ENCODE measurements at places on chromosomes 4 and X. TPM values are rescaled to one million over a fixed set of nuclear protein-coding genes. Genes with fewer than 3 reads are reported as not detected.

The PPP1R3F gene
- total RNA-seq = 19.5 TPM

The PCDH18 gene
- total RNA-seq = 6.2 TPM

The CLNK gene
- not detected for total RNA-seq

The KCTD8 gene
- total RNA-seq = 0.19 TPM

The ATP6AP2 gene
- total RNA-seq = 43.5 TPM

DNA sequence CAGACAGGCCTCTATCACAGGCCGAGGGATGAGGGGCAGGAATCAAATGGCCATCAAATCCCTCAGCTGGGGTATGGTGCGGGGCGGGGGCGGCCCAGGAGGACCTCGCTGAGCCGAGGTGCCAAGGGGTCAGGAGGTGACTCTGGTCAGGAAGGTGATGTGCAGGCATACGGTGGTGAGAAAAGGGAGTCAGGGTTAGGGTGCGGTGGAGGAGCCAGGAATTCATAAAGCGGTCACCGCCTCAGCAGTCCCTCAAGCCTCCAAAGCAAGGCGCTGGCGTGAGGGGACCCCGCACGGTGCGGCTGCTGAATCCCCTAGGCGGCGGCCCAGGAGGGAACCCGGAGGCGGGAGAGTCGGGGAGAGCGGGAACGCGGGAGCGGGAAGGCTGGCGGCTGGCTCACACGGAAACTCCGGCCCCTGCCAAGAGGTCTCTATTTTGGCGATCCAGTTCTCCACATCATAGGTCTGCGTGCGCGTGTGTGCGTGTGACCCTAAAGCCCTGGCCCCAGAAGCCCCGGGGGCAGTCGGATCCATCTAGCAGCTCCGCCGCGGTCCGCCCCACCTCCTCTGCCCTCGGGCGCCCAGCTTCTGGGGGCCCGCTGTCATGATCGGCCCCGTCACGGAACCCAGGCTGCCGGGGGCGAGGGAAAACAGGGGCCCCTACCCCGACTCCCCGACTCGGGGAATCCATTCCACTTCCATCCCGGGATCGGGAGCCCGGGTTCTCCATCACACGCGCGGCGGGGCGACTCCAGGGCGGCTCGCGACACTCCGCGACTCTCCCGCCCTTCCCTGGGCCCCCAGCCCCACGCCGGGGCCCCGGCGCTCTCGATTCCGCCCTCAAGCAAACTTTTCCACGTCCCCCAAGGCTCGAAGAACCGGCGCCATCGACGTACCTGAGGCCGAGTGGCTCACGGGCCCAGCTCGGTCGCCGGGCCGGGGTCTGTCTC lies 593 bp downstream of the ELF4 start:
- DNase-seq = no peak

- DNase-seq = no peak
Observed at GRCh38 chr4:61522312-61522711, 322.2 kb downstream of the ADGRL3 start.

- DNase-seq = no peak
Observed at GRCh38 chr4:4869731-4870571, 10.5 kb downstream of the MSX1 start.

GRCh38 chr4:76087007-76087769 lies 12.7 kb downstream of the ART3 start:
- DNase-seq = no peak

- no peak for DNase-seq
Observed at GRCh38 chr4:157591245-157591644, 370.7 kb downstream of the GRIA2 start.

DNA sequence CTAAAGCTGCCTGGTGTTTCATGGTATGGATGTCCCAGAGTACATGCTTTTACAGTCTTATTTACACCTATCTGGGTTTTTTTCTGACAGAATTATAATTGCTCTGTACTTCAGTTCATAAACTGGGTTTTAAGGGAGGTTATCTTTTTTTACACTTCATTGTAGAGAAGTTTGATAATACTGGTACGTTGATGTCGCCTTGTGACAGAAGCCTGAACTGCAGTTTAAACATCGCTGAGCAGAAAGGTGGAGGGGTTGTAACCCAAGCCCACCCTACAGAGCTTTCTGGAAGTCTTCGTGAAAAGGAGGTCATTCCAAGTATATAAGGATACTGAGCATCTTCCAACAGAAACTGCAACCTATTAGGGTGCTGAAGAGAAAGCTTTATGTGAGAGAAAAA lies 46.4 kb downstream of the BEX1 start:
- no peak for DNase-seq

GRCh38 chrX:46587753-46588171 lies 14.2 kb downstream of the CHST7 start:
- no peak for DNase-seq

- no peak for DNase-seq
Observed at GRCh38 chr4:172989984-172990820, 178.4 kb upstream of the GALNT7 start.

GRCh38 chrX:144819406-144819805 lies 427.9 kb upstream of the SPANXN1 start:
- no peak for DNase-seq

DNA sequence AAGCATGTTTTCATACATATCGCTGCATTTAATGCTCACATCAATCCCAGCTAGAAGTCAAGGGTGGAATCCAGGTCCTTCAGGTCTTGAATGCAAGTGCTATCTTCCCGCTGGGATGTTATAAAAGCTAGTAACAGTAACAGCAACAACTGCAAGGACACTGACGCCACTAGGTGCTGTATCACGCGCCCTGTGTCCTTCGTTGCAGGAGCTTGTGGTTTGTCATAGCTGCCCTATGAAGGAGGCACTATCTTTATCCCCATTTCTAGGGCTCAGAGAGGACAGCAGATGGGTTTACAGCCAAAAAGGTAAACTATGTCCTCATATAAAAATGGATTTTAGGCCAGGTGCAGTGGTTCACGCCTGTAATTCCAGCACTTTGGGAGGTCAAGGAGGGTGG lies 202.9 kb downstream of the NSUN7 start:
- no peak for DNase-seq

GRCh38 chr4:7060346-7061150 lies 7.3 kb downstream of the GRPEL1 start:
- no peak for DNase-seq

GRCh38 chr4:20159516-20159915 lies 92.2 kb upstream of the SLIT2 start:
- DNase-seq = no peak

- no peak for DNase-seq
Observed at GRCh38 chr4:91035276-91035675, 908.1 kb downstream of the CCSER1 start.

GRCh38 chr4:85187106-85187505 lies 220.6 kb upstream of the WDFY3 start:
- DNase-seq = no peak

GRCh38 chrX:147646949-147647723 lies 264.6 kb upstream of the FMR1 start:
- no peak for DNase-seq

- no peak for DNase-seq
Observed at GRCh38 chr4:55032179-55032578, 93.2 kb downstream of the KDR start.

- DNase-seq = no peak
Observed at GRCh38 chr4:167642250-167642649, 408.0 kb upstream of the SPOCK3 start.

DNA sequence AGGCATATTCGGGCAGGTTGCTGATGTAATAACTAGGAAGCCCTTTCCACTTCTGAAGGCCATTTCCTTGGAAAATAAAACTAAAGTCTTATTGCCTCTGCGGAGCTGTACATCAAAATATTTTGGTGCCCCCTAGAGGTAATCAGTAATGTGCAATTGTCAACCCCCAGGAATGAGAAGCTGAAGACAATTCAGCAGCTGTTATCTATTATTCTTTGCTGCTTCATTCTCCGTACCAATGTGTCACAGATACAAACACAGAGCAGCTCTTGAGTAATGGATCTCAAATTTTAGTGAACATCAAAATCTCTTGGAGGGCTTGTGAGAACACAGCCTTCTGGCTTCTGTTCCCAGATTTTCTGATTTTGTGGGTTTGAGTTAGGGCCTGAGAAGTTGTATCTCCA lies 3.5 kb upstream of the SLIT2 start:
- DNase-seq = no peak

- no peak for DNase-seq
Observed at GRCh38 chrX:53831662-53832635, 145.4 kb upstream of the HUWE1 start.

DNA sequence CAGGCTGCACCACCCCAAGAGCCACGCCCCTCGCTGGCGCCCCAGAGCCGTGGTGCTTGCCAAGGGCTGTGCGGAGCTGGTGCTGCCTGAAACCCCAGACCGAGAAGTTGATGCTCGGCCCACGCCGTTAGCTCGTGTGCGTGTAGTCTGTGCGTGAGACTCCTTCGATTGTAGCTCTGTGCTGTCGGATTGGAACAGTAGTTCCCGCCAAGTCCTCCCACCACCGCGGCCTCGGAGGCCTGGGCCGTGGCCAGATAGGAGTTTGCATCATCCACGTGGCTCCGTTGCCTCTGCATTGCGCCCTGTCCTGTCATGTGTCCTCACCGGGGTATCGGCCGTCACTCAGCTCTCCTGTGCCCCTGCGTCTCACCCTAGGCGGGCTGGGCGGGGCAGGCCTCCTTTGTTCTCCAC lies 24.2 kb downstream of the TNIP2 start:
- DNase-seq = no peak

DNA sequence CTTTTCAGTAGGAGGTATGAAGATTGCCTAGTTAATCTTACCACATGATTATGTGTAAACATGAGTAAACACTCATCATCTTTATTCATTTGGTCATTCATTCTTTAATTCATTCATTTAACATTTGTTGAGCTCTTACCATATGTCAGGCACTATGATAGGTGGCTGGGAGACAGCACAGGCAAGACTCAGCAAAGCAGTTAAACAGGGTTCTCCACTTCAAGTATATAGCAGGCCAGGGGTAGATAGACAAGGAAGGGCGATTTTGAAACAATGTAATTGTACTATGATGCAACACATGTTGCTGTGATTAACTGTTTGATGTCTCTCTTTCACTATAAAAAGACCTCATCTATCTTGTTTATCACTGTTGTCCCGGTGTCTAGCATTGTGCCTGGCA lies 84.3 kb upstream of the GPR101 start:
- DNase-seq = no peak

GRCh38 chr4:83920375-83920774 lies 384.5 kb downstream of the GPAT3 start:
- no peak for DNase-seq

DNA sequence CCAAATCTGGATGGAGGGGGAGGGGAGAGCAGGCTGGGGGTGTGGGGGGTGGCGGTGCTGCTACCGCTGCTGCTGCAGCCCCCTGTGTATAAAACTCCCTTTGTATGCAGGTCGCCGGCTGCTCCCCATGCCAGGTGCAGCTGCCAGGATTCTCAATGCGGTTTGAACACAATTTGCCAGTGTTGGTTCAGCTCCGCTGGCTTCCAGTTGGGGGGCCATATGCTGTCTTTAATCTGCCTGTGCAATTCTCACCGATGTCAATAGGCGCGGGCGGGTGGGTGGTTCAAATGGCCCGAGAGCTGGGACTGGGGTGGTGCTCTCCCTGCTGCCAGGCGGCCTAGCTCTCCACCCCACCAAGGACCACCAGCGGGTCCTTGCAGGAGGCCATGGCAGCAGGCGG lies 257.6 kb downstream of the BCOR start:
- DNase-seq = no peak

GRCh38 chr4:74931376-74931775 lies 1.5 kb upstream of the PARM1 start:
- DNase-seq = no peak

DNA sequence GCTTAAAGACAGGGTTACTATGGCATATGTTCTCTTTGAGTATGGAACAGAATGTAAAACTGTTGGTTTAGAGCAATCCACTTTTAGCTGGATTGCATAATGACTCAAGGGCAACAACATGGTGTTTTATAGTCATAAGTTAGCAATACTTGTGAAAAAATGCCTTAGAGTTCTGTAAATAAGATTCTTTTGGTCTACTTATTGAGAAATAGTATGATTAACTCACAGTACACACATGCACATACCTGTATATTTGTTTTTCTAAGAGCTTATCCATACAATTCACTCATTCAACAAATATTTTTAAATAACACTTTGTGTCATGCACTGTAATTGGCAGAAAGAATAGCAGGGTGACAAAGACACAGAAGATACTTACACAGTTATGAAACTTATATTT lies 1415.5 kb downstream of the PCDH7 start:
- no peak for DNase-seq

GRCh38 chr4:108219998-108220397 lies 51.3 kb upstream of the LEF1 start:
- no peak for DNase-seq

GRCh38 chr4:87574996-87575395 lies 33.3 kb upstream of the DSPP start:
- no peak for DNase-seq

- no peak for DNase-seq
Observed at GRCh38 chr4:16598597-16599206, 299.7 kb downstream of the LDB2 start.

DNA sequence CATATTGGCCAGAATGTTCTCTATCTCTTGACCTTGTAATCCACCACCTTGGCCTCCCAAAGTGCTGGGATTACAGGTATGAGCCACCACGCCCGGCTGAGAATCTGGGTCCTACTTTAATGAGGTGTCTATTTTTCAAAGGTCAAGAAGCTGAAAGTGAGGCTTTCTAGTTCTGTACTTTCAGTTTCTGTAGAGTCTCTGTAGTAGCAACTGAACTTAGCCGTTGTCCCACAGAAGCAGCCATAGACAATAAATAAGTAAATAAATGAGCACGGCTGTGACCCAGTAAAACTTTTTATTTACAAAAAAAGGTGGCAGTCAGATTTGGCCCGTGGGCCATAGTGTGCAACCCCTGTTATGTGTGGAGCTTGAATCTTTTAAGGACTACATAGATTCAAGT lies 92.0 kb downstream of the FNIP2 start:
- no peak for DNase-seq
